ENCODE measurements at places on chromosomes 7 and 10. TPM values are rescaled to one million over a fixed set of nuclear protein-coding genes. Genes with fewer than 3 reads are reported as not detected.

The RASSF4 gene
- total RNA-seq: 12.1 TPM

The GPR158 gene
- 0.13 TPM for total RNA-seq

The SFTPA1 gene
- total RNA-seq: not detected

The URGCP gene
- total RNA-seq: 30.0 TPM

The NPC1L1 gene
- not detected for total RNA-seq

The TAC1 gene
- total RNA-seq: not detected

The EXOSC1 gene
- total RNA-seq: 27.9 TPM

The PARP12 gene
- total RNA-seq: 15.5 TPM

The CYP2C19 gene
- not detected for total RNA-seq

The GRID2IP gene
- not detected for total RNA-seq

The FKBP6 gene
- not detected for total RNA-seq

The SNCG gene
- 98.7 TPM for total RNA-seq

The ATOH7 gene
- not detected for total RNA-seq

The CCL26 gene
- not detected for total RNA-seq

The ZNF488 gene
- total RNA-seq: not detected

The ANK3 gene
- 464 TPM for total RNA-seq

The TBX20 gene
- total RNA-seq: 12.0 TPM

The OPTN gene
- total RNA-seq: 125 TPM

The ITGB8 gene
- 5.7 TPM for total RNA-seq

The HIPK2 gene
- total RNA-seq: 8.6 TPM

The SPDYE16 gene
- 0.06 TPM for total RNA-seq

The NCF1 gene
- total RNA-seq: not detected

The OR6V1 gene
- not detected for total RNA-seq

The CHRM2 gene
- total RNA-seq: 0.31 TPM

The FGF8 gene
- total RNA-seq: not detected

The UNCX gene
- total RNA-seq: not detected

The SPDYE17 gene
- total RNA-seq: not detected

The TET1 gene
- 3.4 TPM for total RNA-seq

The WNT16 gene
- under 0.01 TPM for total RNA-seq

The AFAP1L2 gene
- 0.13 TPM for total RNA-seq

The PRKAR2B gene
- 1.6 TPM for total RNA-seq

The CTAGE8 gene
- total RNA-seq: not detected
